Inflammatory macrophage (primary cell): ENCODE measurements at places on chromosomes 2 and 18.

GRCh38 chr2:230930149-230930780 lies 5.2 kb upstream of the GPR55 start:
- DNase-seq, result no peak

DNA sequence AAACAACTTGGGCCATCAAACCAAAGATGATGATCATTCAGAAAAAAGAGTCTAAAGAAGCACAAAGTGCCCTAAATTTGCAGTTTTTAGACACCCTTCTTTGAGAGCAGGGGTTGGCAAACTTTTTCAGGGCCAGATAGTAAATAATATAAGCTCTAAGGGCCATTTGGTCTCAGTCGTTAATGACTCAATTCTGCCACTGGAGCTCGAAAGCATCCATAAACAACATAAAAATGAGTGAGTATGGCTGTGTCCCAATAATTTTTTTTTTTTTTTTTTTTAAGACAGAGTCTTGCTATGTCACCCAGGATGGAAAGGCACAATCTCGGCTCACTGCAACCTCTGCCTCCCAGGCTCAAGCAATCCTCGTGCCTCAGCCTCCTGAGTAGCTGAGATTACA lies 152.3 kb downstream of the DTNB start:
- DNase-seq, result no peak

DNA sequence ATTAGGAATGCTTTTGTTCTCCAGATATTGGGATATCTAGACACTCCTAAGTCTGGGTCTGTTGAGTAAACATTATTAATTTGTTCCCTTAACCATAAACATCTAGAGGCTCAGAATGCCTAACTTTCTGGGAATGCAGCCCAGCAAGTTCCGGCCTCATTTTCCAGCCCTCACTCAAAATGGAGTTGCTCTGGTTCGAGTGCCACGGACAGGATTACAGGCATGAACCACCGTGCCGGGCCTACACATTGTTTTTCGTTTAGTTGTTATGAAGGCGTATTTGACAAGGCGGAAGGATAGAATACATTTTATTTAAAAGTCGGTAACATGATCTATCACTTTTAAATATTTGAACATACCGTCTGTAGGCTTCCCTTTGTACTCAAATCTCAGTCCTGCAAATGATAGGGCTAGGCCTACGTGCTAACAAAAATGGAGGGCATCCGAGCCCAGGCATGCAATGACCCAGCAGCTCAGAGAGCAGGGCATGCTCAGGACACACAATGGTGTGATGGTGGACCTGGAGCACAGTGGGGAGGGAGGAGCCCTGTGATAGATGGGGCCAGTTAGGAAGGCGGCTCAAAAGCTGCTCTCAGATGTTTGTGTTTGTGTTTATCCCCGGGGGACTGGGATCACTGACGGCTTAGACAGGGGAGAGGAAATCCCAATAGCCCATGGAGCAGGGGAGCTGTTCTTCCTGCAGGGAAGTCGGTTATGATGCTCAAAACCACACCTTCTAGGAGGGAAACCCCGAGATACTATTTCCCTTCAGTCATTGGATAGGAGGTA lies 2.9 kb upstream of the SCYGR1 start:
- DNase-seq, result no peak

- DNase-seq, result no peak
Observed at GRCh38 chr2:40256649-40257048, 195.2 kb downstream of the SLC8A1 start.

DNA sequence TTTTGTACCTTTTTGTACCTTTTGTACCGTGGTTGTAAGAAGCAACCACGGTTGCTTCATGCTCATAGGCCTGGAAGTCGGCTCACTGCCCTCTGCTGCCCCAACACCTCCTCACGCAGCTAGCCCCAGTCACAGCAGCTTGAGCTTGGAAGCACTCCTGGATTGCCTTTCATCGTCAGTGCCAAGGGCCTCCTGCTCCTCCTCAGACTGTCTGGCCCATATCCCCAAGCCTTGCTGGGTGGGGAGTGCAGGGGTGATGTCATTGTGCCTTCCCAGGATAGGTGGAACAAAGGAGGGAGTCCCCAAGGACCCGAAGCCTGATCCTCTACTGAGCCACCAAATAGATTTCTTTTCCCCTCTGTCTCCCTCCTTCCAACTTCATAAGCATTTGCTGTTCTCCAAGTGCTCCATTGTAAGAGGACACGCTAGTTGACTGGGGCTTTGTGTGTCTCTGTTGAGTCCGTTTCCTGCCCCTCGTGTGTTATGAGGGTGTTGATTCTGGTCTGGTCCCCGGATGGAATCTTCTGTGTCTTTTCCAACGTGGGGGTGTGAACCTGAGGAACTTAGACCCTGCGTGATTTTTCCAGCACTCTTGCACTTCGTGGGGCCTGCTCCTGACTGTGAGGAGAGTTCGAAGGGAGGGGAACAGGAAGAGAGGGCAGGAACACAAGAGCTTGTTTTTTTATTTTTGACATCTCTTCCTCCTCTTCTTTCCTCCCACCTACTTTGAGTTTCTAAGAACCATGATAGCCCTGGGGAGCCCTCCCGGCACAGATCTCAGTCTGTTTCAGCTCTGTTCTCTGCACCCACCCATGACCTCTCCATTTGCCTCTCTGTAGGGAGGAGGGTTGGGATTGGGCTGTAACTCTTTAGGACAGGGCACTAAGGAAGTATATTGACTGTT lies 127.2 kb upstream of the EML6 start:
- DNase-seq, result no peak

DNA sequence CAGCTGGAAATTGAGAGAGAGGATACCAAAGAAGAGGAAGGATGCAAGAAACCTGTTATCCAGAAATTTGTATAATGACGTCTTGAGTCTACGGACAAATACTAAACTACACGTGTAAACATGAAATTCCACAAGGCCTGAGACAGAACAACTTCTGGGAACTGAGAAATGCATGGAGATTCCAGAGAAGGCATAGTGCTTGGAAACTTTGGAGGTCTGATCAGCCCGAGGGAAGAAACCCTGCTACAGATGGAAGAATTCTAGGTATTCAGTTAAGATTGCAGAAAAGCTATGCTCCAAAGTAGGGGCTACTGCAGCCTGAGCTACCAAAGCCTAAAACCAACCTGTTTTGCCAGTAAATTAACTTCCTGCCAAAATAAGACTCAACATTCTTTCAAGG lies 120.4 kb downstream of the PDCL3 start:
- DNase-seq, result no peak
